T-helper 17 cell (primary cell): ENCODE measurements at places on chromosomes 6 and 20. TPM values are rescaled to one million over a fixed set of nuclear protein-coding genes. Genes with fewer than 3 reads are reported as not detected.

DNA sequence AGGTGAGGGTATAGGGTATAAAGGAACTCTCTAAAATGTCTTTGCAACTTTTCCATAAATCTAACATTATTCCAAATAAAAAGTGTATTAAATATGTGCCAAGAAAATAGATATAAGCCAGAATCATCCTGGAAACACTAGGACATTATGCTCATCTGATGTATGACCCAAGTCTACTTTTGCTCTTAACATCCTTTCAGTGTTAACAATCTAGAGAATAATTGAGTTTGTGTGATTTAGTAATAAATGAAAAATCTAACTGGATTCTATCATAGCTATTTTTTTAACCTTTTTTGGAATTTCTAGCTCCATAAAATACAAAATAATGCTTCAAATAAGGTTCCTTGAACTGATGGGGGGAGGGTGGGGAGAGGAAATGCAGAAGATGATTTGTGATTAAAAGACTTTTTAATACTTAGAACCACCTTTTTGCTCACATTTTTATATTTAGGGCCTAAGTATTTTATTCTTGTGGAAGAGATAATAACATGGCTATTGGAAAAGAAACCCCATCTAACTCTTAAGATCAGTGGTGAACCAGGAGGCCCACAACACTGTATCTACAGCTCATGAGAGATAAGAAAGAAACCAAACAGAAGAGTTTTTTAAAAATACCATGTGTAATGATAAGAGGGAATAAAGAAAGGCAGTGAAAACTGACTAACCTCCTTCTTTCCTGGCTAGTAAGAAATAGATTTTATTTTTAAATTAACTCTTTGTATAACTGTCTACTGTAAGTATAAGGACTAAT is 68.5 kb downstream of the PDSS2 start:
- no peak for DNase-seq

DNA sequence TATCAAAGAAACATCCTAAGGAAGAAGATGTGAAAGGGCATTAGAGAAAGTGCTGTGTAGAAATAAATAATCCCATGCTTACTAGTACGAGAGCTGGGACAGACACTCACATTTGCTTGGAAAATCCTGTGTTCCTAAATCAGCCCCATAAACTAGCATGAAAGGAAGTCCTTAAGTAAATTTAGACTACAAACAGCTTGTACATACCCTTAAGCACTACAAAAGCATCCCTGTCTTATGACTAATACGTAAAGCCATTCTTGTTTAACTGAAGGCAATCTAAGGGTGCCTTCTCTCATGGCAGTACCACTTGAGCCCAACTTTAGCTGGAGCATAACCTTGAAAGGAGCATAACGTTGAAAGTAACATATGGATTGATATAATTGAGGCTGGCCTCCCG is 15.4 kb upstream of the FOXQ1 start:
- no peak for DNase-seq

DNA sequence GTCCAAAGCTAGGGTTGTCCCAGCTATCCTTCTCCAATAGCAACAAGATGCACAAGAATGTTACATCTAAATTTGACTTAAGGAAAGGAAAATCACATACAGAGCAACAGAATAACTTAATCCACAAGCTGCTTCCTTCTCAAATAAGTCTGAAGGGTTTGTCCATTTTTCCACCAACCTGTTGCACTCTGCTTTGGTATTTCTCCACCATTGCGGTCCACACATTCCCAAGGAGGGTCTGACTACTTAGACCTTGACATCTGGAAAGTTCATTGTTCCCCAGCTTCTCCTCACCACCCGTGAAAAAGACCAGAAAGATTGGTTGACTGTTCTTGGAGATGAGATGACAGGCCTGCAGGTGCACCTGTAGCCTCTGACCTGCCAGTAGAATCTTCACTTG is 72.5 kb downstream of the PDSS2 start:
- DNase-seq = no peak

Gene MCCD1
- not detected for total RNA-seq

Gene GNRH2
- 0.92 TPM for total RNA-seq

Gene TMEM244
- not detected for total RNA-seq

Gene SLC26A8
- total RNA-seq = not detected

Gene CFAP61
- total RNA-seq = not detected

Gene C6orf132
- not detected for total RNA-seq
